ENCODE measurements at places on chromosomes 2 and 18. TPM values are rescaled to one million over a fixed set of nuclear protein-coding genes. Genes with fewer than 3 reads are reported as not detected.

Gene LAPTM4A
- total RNA-seq: 111 TPM

Gene RAX
- not detected for total RNA-seq

Gene PLB1
- 0.53 TPM for total RNA-seq

Gene CYTIP
- total RNA-seq: 0.13 TPM

Gene LAMA1
- total RNA-seq: under 0.01 TPM

Gene CREG2
- 0.57 TPM for total RNA-seq

Gene TUBA4A
- 50.7 TPM for total RNA-seq

Gene CYS1
- not detected for total RNA-seq

Gene DSG4
- not detected for total RNA-seq

Gene MCEE
- total RNA-seq: 8.4 TPM

Gene EVA1A
- 53.2 TPM for total RNA-seq

Gene SIX3
- not detected for total RNA-seq

Gene IL36RN
- not detected for total RNA-seq

Gene ANKRD62
- not detected for total RNA-seq

Gene DIPK1C
- not detected for total RNA-seq

Gene TUBA3D
- total RNA-seq: not detected

Gene PLEKHH2
- total RNA-seq: 0.40 TPM

Gene CHRNA1
- total RNA-seq: 0.07 TPM

Gene CIDEA
- 2.4 TPM for total RNA-seq

Gene LCT
- under 0.01 TPM for total RNA-seq

Gene RAMP1
- not detected for total RNA-seq

Gene TCF4
- 406 TPM for total RNA-seq

Gene TCF23
- total RNA-seq: not detected

Gene MERTK
- total RNA-seq: 34.6 TPM

Gene GALNT13
- 4.2 TPM for total RNA-seq

Gene RNF138
- 42.8 TPM for total RNA-seq

Gene RAB6C
- total RNA-seq: not detected

Gene TMEM163
- 1.9 TPM for total RNA-seq

Gene BBS5
- total RNA-seq: 6.3 TPM

Gene TUBA4B
- not detected for total RNA-seq

Gene SCN9A
- total RNA-seq: 1.1 TPM

Gene NT5DC4
- total RNA-seq: not detected

Gene MSTN
- total RNA-seq: 0.07 TPM
